CD4-positive, alpha-beta T cell treated with Interferon gamma for 1 hour (primary cell): ENCODE measurements at places on chromosomes 7 and 10.

DNA sequence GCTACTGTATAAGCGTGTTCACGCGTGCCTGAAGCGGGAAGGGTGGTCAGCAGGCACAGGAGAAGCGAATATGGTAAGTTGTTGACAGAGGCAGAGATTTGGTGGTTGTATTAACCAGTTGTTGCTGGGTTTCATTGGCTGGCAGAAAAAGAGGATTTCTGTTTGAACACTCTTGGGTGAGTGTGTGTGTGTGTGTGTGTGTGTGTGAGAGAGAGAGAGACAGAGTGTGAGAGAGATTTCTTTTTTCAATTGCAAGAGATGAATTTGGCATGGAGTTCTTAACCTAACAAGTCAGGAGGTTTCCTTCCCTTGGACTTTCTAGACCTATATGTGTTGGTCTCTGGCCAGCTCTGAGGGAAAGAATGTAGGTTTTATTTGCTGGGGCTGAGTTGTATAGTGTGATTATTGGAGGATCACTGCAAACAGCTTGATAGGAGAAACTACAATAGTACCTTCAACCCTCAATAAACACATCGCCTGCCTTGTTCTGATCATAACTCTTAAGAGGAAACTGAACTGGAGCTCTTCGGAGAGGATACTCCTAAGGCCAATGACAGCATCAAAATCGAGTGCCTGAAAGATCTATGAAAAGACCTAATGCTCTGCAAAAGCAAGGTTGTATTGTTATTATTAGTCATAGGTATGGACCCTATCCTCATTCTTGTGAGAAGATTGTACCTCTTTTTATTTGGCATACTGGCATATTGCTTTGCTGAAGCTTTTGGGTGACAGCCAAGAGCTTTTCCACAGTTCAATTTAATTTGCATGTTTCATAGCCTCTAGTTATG, 1.2 kb downstream of the MCU start:
- DNase-seq: no peak

DNA sequence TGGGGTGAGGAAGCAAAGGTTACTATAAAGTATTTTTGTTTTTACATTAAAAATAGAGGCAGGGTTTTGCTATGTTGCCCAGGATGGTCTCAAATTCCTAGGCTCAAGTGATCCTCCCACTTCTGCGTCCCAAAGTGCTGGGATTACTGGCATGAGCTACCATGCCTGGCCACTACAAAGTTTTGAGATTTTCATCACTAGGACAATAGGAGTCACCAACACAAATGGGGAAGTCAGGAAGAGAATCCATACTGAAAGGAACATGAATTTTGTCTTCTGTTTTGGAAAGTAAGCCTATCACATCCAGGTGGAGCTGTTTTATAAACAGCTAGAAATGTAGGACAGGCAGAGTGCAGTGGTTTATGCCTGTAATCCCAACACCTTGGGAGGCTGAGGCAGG, 20.0 kb upstream of the CAPZA2 start:
- no peak for DNase-seq

DNA sequence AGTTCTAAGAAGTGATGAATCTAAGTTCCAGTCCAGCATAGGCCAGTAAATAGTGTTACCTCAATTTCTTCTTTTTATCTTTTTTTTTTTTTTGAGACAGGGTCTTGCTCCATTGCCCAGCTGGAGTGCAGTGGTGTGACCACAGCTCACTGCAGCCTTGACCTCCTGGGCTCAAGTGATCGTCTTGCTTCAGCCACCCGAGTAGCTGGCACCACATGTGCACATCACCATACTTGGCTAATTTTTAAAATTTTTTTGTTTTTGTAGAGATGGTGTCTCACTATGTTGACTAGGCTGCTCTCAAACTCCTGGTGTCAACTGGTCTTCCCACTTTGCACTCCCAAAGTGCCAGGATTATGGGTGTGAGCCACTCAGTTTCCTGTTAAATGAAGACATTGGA, 126.6 kb upstream of the LYZL2 start:
- DNase-seq: no peak

- DNase-seq: no peak
These were observed 6.8 kb upstream of the MACC1 start for GRCh38 chr7:20224025-20224424.

- DNase-seq: no peak
These were observed 42.1 kb upstream of the ADRA2A start for GRCh38 chr10:111034598-111035310.

- no peak for DNase-seq
These were observed 3.3 kb downstream of the SUN3 start for GRCh38 chr7:48025624-48026023.

- DNase-seq: no peak
These were observed 227.2 kb downstream of the CUX1 start for GRCh38 chr7:102044641-102044983.

DNA sequence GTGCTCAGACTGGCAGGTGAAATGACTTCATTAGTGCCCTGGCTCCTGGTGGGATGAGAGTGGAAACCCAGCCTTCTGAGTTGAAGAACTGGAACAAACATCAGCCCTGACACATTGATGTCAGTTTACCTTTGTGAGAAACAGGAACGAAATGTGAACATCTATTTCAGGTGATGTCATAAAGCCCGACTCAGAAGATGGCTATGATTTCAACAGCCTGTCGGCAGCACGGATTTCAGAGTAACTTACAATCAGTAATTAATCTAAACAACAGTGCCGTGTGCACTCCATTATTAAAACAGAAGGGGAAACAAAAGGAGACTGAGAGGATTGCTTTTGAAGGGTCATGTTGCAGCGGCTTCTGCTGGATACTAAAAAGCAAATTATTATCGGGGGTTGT, 243.2 kb downstream of the FRMD4A start:
- no peak for DNase-seq

GRCh38 chr7:127252778-127253280, at the start of gene GRM8:
Gene GRM8, minus strand, starts transcription at chr7:127252941.
- DNase-seq: no peak

DNA sequence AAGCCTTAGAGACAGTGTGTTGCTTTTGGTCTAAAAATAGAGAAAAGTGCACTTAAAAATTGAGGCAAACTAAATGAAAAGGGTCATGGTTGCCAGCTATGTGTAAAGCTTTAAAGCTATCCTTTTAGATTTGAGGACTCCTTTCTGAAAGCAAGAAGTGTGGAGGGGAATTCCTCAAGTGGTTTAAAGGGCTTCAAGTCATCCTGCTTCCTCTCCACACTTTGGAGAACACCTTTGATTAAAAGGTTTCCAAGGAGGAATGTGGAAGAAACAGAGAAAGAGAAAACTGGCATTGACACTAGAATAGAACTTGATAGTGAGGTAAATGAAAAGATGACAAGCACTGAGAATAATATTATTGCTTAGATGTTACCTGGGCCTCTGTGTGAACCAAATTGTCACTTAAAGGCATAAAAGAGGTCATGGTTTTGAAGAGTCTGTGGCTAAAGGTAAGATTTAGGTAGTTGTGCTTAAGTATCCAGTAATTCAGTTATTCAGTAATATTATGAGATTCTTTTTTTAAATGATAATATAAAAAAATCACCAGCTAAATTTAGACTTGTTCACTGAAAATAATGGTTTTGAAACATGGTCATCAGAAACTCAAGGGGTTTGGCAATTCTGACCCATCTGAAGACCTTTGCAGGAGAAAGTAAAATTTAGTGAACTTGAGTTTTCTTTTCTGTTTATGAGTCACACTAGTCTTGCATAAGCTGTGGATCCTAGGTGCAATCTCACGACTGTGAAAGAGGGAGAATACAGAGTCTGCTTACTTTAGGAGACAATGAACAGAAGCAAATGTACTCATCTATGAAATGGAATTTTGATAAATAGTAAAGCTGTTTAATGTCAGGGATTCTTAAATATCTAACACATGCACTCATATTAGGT, 466.0 kb downstream of the KIF20B start:
- DNase-seq: no peak

GRCh38 chr7:22723181-22723601, 3.8 kb upstream of the IL6 start:
- no peak for DNase-seq

DNA sequence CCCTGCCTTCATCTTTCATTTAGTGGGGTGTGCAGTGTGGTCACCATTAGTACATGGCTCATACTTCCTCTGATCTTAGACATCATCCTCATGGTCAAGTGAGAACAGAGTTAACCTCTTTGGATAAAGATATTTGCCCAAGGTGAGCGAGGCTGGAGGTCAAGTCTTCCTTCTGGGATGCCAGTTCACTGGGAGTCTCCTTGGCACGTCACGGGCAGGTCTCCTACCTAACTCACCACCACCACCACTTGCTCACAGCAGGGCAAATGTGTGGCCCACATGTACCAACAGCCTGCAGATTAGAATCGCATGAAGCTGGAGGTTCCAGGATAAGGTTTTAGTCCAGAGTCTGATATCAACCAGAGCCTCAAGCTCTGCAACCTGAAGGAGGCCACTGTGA, 164.6 kb downstream of the USP6NL start:
- no peak for DNase-seq

GRCh38 chr7:148524479-148525224, 65.9 kb upstream of the C7orf33 start:
- DNase-seq: no peak

DNA sequence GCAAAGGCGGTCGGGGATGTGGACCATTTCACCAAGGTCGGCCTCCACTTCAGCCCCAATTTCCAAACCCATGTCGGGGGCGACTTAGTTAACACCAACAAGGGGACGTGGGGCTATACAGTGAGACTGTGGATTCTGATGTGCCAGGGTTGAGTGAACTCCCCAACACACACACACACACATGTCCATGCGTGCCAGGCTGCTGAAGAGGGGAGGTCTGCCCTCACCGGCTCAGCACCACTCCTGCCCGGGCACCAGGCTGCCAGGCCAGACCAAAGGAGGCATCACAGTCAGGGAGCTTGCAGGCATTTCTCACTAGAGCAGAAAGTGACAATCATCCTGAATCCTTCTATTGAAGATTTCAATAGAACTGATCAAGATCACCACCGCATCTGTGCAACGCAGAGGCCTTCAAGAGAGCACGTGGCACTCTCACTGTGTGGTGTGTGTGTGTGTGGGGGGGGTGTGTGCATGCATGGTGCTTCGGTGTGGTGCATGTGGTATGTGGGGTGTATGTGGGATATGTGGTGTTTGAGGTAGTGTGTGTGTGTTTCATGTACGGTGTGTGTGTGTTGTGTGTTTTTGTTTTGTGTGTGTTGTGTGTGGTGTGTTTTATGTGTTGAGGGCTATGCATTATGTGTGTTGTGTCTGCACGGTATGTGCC, 403.5 kb upstream of the RNF32 start:
- no peak for DNase-seq

DNA sequence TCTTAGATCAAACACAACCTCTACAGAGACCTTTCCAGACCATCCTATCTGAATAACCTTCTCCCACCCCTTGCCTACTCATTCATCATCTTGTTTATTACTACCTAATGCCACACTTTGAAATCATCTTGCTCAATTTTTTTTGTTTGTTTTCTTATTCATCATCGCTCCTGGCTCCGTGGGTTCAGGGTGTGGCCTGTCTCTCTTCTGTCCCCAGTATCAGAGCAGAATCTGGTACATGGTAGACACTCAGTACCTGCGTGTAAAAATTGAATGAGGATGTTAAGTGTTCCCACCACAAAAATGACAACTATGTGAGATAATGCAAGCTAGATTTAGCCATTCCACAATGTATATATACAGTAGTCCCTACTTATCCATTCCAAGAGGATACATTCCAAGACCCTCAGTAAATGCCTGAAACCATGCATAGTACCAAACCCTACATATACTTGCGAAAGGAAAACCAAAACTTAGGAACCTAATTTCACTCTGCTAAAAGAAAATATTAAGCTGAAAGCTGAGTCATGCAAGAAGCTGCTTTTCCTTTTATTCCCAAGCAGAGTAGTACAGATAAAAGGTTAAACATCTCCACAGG, 72.1 kb upstream of the SEC61G start:
- no peak for DNase-seq

DNA sequence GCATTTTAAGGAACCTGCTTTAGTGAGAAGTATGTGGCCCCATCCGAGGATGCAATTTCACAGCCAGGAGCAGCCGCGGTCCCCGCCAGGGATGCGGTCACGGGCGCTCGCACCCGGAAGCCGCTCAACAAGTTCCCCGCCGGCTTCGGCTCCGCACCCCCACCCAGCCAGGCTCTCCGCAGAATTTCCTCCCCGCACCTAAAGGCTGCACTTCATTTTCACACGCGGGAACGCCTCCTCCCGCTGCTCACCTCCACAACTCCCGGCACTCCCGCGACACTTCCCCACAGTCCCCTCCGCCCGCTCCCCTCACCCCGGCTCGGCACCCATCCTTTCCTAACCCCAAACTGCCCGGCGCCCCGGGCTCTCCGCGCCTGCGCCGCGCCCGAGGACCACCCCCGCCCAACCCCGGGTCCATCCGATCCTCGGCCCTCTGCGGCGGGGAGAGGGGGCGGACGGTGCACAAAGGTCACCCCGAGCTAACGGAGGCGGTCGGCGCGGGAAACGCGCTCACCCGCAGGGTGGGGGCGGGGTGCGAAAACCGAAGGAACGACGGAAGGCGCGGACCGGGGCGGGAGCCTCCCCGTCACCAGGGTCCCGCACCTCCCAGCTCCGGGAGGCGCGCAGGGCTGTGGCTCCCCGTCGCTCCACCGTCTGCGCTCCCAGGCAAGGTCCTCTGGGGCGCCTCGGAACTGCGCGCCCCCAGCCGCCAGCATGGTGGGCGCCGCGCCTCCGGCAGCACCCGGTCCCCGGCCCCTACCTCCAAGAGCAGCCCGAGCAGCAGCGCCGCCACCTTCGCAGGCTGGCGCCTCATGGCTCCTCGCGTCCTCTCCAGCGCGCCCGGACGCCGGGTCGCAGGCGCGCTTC, 558 bp downstream of the VOPP1 start:
- peak; percentile 67 for DNase-seq

GRCh38 chr10:113142601-113143362, 192.7 kb downstream of the TCF7L2 start:
- DNase-seq: no peak

GRCh38 chr7:94701555-94701973, 45.6 kb upstream of the SGCE start:
- DNase-seq: no peak

GRCh38 chr7:102471791-102472125, 7.0 kb downstream of the POLR2J start:
- no peak for DNase-seq

GRCh38 chr7:33562996-33563395, 342.3 kb upstream of the BMPER start:
- DNase-seq: no peak

DNA sequence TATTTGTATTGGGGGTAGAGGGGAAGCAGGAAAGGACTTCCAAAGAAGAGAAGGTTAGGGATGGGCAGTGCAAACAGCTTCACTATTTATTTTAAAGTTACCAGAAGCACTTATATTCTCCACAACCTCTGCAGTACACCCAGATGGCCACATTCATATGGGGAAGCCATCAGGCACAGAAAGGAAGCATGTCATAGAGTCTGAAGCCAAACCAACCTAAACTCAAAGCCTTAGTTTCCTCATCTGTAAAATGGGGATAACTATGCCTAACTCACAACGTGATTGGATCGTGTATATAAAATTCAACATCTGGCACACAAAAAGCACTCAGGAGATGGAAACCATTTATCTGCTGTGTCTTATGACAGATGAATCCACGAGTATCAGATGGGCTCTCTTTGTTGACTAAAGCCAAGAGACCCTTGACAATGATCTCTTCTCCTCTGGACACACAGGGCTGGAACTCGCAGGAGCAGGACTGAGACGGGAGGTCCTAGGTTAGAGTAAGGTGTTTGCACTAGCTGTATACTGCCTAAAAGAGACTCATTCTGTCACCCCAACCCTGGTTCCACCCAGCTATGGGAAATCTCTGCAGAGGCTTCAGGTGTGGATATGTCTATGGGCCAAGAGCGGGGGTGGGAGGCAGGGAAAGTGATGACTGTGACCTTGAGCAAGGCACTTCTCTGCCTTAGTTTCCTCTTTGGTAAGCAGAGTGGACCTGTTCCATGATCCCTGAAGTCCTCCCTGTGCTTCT, 1.8 kb downstream of the KIAA1549 start:
- DNase-seq: no peak

- DNase-seq: no peak
These were observed 162.2 kb downstream of the ARHGAP21 start for GRCh38 chr10:24561453-24561852.
